NCI-H2029 (cell line): ENCODE measurements at places on chromosomes 16 and 17.

DNA sequence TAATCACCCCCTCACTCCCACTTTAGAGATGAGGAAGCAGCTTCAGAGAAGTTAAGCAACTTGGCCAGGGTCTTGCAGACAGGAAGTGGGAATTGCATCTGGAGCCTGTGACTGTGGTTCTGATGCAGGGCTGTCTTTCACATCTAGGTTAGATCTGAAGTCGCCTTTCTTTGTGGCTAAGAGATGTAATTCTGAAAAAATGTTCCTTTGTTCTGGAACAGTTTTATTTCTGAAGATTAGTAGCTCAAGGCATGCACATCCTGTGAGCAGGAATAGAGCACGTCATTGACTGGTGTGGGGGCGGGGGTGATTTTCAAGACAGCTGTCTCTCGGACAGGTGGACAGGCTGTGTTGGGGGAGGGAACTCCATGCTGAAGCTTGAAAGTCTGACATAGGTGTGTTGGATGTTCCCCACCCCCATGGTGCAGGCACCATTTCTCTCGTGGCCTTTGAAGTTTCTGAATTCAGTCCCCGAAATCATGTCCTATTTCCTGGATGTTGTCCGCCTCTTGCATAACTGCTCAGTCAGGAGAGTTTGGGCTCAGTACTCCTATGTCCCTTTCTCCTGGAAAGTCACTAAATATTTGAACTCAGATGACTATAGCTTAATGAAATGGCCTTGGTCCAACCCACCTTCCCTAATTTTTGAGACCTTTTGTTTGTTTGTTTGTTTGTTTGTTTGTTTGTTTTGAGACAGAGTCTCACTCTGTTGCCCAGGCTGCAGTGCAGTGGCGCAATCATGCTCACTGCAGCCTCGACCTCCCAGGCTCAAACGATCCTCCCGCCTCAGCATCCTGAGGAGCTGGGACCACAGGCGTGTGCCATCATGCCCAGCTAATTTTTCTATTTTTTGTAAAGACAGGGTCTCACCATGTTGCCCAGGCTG is 21.0 kb upstream of the HERPUD1 start:
- DNase-seq = no peak

DNA sequence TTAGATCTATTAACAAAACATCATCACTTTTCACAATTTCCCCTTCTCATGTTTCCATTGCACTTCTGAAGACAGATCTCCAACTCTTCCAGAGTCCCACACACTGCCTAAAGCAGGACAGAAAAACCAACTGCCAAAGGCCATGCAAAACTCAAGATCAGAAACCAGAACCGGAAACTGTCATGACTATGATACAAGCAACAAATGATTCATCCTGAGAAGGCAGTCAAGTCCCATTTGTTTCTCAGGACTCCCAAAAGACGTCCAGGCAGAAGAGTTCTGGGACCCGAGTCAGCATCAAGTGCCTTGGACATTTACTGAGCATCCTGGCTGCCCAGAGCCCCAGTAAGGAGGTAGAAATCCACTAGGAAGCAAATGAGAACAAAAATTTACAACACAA is 38.8 kb downstream of the ERN1 start:
- no peak for DNase-seq

DNA sequence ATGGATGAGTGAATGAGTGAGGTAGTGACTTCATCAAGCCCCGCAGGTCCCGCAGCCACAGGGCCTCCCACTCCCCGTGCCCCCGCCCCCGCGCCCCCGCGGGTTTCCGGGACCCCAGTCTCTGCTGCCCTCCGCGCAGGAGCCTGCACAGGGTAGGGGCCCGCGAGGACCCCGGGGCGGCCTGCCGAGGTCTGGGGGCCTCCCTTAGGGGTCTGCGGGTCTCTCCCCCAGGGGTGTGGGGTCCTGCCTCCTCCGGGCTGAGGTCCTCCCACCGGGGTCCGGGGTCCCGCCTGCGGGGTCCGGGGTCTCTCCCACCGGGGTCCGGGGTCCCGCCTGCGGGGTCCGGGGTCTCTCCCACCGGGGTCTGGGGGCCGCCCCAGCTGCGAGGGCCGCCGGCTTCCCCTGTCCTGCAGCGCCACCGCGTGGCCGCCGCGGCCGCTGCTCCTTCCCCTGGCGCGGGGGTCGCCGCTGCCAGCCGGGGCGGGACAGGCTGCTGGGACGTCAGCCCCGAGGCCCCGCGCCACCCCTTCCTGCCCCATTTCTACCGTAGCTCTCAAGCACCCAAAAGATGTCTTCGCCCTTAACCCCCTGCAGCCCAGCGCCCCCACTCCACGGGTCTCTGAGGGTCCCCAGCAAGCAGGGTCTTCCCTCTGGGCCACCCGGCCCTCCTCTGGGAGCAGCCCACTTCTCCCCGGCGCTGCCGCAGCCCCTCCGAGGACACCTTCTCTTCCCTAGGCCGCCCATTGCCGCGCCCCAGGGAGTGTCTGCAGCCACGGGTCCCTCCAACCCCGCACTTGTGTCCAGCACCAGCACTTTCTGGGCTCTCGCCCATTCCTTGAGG is 10.4 kb upstream of the CHMP6 start:
- no peak for DNase-seq

- no peak for DNase-seq
Measured at GRCh38 chr17:73546770-73547536, 97.3 kb downstream of the SDK2 start.

DNA sequence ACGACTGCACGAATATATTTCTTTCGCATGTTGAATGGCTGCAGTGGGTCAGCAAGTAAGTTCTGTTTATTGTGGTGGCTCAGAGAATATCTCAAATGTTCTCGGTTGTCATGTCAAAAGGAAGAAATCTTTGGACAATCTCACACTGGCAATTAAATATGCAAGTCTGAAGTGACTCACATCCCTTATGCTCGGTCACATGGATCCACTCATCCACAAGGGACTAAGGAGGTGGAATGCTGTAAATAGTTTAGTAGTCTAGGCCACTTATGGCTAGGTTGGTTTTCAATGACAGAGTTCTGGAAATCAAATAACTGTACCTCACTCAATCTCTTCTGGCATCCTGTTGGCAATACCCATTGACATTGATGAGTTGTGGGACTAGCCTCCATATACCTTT is 33.0 kb upstream of the PMP22 start:
- no peak for DNase-seq

- no peak for DNase-seq
Measured at GRCh38 chr16:56115817-56116576, 75.3 kb upstream of the GNAO1 start.

DNA sequence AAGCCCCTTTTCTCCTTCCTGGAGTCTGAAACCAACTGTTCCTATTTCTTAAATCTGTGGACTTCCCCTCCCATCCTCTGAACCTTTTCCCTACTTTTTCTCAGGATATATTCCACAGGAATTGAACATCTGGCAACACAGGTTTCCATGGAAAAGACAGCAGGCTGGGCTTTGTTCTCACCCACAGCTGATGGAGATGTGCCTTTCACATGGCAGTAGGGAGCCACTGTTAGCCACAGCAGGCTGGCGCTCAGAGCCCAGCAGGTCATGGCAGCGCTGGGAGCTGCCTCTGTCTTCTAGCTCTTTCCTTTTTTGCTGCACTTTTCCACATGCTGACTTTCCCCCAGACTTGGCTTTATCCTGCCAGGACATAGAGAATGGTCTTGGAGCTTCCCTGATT is 116.4 kb upstream of the NLRP1 start:
- DNase-seq = no peak

- DNase-seq = no peak
Measured at GRCh38 chr17:27544350-27545131, 86.4 kb upstream of the LGALS9 start.

- DNase-seq = no peak
Measured at GRCh38 chr17:17710728-17711541, 29.7 kb downstream of the RAI1 start.

GRCh38 chr17:30483159-30483558 is 6.0 kb downstream of the GOSR1 start:
- no peak for DNase-seq

DNA sequence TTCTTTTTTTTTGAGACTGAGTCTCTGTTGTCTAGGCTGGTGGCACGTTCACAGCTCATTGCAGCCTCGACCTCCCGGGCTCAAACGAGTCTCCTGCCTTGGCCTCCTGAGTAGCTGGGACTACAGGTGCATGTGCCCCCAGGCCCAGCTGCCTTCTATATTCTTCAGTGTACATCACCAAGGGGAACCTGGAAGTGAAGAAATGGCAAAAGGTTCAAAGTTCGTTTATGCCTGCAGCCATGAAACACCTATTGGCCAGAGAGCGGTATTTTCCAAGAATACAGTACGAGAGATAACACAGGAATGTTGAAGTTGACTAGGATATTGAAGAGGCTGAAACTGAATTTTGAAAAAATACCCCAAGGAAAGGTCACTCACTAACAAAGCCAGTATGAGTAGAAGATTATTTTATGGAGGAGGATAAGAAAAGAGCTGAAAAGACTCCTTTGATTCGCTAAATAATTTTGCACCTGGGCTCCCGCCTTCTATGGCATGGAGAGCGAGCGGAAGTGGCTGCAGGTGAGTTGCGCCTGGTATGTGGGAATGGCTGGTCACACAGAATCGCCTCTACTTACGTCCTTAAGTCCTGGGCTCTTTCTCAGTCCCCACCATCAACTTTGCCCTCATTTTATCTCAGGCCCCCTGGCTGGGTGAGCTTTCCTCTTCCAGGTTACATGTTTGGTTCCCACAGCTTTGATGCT is 9.8 kb downstream of the ST6GALNAC1 start:
- DNase-seq = no peak

- DNase-seq = no peak
Measured at GRCh38 chr16:54677308-54677950, 253.2 kb upstream of the IRX5 start.
